ENCODE measurements at places on chromosomes 12 and 14.
A peak's percentile ranks its signal among the peaks of the same experiment; 100 is the strongest.

- DNase-seq, result no peak
These were observed 132.2 kb downstream of the MON2 start for GRCh38 chr12:62598846-62599245.

- no peak for DNase-seq
These were observed 61.0 kb downstream of the KIAA0586 start for GRCh38 chr14:58488550-58488949.

DNA sequence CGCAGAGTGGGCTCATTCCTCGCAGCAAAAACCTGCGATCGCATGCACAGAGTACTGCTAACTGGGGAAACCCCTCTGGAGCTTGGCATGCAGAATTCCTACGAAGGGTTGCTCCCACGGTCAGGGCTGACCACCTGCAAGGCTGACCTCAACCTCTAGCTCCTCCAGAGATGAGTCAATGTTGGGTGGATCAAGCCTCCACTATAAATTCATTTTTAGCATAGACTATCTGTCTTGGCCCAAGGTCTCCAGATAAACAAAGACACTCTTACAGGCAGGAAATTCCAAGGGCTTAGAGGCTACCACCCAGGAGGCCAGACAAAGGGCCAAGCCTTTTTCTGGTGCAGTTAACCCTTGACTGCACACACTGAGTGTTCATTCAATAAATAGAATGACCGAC lies 296.5 kb downstream of the TMEM132D start:
- DNase-seq, result no peak

- DNase-seq, result no peak
These were observed 79.4 kb upstream of the GZMB start for GRCh38 chr14:24713404-24713803.

- no peak for DNase-seq
These were observed 169.2 kb upstream of the HMGA2 start for GRCh38 chr12:65655074-65655493.

DNA sequence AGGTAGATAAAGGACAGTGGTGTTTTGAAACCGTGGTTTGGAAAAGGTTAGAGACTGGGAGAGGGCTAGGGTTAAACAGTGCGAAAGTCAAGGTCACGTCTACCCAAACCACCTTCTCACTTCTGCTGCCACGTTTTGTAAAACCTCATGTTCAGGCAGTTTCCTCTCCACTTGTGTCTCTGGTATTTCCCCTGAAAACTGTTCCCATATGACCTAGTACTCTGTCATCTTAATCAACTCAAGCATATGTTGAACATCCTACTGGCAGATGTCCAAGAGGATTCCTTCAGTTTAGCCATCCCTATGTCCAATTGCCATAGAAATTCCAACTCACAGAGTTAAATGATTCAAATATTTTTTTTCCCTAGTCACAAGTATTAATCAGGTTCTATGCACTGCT lies 17.4 kb downstream of the CLEC4C start:
- no peak for DNase-seq

- no peak for DNase-seq
These were observed 48.8 kb downstream of the CIT start for GRCh38 chr12:119828300-119828699.

GRCh38 chr12:109968801-109969200 lies 27.4 kb downstream of the GIT2 start:
- no peak for DNase-seq

GRCh38 chr12:115572440-115572839 lies 705.1 kb downstream of the MED13L start:
- peak; percentile 43 for DNase-seq

DNA sequence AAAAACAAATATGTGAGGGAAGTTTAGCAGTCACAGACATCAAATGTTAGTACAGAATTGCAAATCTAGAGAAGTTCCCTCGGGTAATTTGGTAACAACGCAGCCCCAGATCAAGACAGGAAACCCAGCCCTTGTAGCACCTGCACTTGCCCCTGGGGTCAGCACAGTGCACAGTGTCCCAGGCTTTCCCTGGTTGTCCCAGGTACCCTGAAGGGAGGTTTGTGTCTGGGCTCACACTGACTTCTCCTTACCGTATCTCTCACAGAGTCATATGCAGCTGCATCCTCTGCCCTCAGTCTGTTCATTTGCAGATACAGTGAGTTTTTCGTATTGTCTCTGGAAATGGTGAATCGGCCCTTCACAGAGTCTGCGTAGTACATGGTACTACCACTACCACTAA lies 528.9 kb downstream of the TMEM121 start:
- DNase-seq, result no peak

- DNase-seq, result no peak
These were observed 33.7 kb upstream of the SELPLG start for GRCh38 chr12:108667349-108667748.

- no peak for DNase-seq
These were observed 3.4 kb upstream of the GLRX5 start for GRCh38 chr14:95531473-95531872.

DNA sequence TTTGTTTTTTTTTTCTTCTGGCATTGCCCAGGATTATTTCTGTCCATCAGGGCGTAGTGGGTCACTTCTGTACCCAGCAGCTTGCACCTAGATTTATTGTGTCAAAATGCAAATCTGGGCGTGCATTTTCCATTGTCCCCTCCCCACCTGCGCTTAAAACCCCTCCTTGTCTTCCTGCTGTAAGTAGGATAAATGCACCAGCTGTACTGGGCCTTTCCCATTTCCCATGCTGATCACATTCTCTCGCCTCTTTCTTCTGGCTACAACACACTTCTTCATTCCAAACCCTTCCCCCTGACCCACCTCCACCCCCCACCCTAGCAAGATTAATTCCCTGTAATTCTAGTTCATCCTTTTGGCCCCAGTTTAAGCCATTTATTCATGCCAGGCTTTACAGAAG lies 128.0 kb downstream of the ETV6 start:
- DNase-seq, result no peak

GRCh38 chr12:84874125-84874824 lies 38.3 kb downstream of the SLC6A15 start:
- no peak for DNase-seq

DNA sequence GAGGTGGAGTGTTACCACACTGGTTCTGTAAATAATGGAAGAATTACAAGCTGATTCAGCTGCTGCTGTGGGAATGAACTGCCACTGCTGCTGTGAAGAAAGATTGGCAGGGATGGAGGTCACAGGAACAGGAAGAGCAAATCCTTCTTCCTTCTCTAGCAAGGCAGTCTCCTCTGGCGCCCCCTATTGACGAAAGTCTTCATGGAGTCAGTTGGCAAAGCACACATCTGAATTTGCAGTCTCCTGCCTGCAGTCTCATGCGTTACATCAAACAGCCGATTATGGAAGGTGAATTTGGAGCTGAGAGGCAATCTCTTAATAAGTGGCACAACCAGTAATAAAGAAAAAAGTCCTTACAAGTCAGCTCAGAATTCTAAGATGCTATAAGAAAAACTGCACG lies 106.0 kb upstream of the TMTC1 start:
- no peak for DNase-seq

DNA sequence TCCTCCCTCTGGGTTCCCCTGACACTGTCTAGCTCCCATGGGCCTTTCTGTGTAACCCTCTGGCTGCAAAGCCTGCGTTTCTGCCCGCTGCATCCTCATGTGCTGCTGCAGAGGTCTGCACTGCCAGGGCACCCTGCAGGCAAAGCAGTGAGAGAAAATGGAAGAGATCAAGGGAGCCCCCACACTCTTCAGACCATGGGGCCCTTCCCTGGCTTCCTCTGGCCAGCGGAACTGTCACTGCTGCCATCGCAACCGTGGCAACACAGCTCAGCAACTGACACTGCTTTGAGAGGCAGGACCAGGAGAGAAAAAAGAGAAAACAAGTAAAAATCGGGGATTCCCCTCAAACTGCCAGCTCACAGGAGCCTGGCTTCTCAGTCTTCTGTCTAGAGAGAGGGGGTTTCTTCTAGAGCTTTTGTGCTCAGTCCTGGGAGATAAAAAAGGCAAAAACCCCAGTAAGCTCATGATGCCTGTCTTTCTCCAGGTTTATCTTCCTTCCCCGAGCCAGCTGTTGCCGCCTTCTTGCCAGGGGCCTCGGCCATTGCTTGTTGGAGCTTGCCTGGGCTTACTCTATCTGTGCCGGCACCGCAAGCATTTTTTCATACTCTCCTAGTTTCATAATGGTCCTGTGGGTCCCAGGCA lies 38.9 kb downstream of the C14orf132 start:
- no peak for DNase-seq

DNA sequence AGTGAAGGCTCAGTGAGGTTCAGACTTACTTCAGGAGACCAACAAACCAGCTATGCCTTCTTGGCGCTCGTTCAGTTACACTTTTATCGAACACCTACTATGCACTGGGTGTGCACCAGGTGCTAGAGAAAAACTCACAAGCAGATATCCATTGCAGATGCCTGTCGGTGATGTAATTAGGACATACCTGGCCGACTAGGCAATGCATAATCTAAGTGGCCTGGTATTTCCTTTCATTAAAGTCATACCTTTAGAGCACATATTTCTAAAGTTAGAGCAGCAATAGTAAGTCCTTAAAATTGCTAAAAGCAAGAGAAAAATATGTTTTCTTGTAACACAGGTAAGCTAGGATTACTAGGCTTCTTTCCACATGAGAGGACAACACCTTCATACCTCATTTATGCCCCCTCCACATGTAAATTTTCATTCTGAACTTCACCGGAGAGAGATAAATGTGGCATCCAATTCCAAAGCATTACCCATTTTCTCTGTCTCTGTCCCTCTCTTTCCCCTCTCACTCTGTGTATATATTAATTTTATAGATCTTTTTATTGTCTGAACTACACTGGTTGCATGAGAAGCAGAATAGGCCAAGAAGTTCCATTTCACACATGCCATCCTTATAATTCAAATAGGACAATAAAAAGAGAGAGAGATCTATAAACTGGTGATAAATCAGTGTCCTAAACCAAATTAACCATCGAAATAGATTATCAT lies 242.2 kb downstream of the SPTSSA start:
- DNase-seq, result no peak

DNA sequence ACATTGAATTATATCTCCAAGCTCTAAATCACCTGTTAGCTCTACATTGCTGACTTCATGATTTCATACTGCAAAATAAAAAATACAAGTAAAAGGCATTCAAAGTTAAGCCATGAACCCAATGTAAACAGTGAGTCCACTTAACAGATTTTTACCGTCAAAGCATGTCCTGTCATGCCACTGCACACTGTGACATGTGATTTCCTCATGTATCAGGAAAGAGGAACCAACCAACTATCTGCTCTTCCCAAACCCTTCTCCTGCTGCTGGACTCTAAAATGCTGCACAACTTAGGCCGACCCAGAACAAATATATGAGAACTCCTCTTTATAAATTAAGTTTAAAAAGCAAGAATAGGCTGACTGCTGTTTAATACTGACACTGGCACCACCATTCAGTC lies 37.5 kb downstream of the TM7SF3 start:
- no peak for DNase-seq

DNA sequence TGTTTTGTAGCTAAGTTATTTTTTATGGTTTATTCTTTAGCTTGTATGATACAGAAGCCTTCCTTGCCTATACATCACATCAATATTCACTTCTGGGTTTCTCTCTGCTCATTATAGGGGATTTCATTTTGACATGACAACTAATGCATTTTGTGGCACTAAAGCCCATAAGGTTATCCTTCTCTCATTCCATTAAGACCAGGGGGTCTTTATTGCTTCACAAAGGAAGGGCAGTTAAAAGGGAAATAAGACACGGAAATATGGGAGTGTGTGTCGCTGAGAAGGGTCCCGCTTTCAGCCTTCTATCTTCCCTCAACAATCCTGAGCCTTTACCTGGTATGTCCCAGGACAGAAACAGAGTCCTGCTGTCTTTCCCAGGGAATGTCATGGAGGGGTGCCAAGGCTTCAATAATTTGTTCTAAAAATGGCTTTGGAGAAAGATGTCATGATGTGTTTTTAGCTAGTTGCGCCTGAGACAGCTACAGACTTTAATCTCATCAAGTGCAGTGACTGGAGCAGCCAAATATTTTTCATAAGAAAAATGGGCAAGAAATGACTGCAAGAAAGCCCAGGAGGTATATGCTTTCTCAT lies 1145.4 kb upstream of the TMEM132C start:
- no peak for DNase-seq

- DNase-seq, result peak; percentile 95
These were observed at the start of gene INF2 for GRCh38 chr14:104689109-104689880. TSS of gene INF2 (plus strand) at chr14:104689618. CDS start at chr14:104701366, 11,748 bp downstream.

DNA sequence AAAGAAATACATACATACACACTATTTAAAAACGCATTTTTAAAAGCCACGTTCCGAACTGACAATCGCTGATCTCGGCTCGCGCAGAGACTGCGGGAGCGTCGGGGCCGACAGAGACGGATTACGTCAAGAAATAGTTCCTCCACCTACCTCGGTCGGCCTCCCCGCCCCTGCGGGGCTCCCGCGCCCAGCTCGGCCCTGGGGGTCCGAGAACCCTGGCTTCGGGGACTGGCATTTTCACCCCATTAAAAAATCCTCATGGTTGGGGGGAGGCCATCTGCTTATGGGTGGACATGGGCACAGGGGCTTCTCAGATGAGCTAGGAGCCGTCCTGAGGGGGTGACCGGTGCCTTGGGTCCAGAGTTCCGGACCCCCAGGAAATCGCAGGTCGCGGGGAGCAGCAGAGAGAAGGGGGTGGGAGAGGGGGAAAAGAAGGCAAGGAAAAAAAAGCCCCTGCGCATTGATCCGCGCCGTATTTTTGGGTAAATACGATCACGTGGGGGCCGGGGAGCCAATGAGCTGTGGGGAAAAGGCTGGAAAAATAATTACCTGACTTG lies 324 bp upstream of the HOXC9 start:
- no peak for DNase-seq

GRCh38 chr14:101034986-101035385 lies 131.5 kb upstream of the RTL1 start:
- no peak for DNase-seq

DNA sequence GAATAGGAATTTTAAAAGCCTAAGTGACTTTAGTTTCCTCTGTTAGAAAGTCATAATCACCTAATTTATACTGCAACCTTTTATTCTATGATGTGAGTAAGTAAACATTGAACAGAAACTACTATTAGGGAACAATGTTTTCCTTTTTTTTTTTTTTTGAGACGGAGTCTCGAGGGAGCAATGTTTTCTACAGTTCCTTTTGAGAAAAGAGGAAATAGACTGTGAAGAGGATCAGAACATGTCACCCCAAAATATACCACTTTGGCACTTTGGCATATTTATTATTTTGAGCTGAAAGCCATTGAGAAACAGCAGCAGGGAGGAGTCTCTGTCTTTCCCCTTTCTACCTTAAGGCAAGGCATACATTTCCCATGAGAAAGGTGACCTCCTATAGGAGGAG lies 162.7 kb upstream of the CNOT2 start:
- DNase-seq, result no peak

GRCh38 chr12:93663006-93663728 lies 14.0 kb upstream of the CRADD start:
- DNase-seq, result no peak

DNA sequence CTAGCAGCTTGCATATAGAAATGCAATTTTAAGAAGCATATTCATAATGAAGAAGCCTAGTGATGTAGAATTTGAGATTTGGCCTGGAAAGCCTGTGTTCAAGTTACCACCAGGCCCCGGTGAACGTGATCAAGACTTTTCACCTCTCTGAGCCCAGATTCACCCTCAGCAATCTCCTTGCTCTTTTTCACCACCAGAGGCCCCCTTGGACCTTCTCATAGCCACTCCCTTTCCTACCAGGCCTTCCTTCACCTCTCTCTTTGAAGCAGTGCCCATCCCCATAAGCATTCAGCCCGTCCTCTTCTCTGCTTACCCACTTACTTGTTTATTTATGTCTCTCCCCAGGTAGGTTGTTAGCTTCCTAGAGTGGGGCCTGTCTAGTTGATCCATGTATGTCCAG lies 1280.9 kb downstream of the AACS start:
- DNase-seq, result no peak

Measured in GM12892 (cell line).